ENCODE measurements at places on chromosomes 11 and 22.

DNA sequence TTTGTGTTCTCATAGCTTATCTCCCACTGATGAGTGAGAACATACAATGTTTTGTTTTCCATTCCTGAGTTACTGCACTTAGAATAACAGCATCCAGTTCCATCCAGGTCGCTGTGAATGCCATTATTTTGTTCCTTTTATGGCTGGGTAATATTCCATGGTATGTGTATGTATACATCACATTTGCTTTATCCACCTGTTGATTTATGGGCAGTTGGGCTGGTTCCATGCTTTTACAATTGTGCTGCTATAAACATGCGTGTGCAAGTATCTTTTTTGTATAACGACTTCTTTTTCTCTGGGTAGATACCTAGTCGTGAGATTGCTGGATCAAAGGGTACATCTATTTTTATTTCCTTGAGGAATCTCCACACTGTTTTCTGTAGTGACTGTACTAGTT, 74.8 kb downstream of the ZNF280B start:
- DNase-seq, result no peak

GRCh38 chr11:60169264-60169915, 13.5 kb downstream of the MS4A6A start:
- no peak for DNase-seq

GRCh38 chr22:45397806-45398205, 15.6 kb downstream of the SMC1B start:
- no peak for DNase-seq

- no peak for DNase-seq
Measured at GRCh38 chr22:43419371-43420080, 7.7 kb downstream of the MPPED1 start.
